ENCODE measurements at places on chromosomes 12 and 14.

DNA sequence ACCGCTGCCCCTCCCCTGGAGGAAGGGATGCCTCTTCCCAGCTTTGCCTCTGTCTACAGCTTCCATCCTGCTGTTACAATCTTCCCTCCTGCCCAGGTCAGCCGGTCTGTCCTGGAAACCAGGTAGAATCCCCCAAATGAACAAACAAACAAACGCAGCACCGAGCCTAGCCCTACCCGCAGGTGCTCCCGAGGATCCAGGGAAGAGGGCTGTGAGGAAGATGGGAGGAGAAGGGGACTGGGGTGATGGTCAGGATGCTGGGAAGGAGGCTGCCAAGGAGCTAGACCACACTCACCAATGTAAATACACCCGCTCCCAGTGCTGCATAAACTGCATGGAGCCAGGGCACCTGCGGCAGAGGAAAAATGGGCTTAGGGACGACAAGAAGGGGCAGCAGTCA lies 16.6 kb downstream of the FAIM2 start:
- no peak for DNase-seq

GRCh38 chr14:106396999-106397398 lies 870.6 kb downstream of the TMEM121 start:
- no peak for DNase-seq

DNA sequence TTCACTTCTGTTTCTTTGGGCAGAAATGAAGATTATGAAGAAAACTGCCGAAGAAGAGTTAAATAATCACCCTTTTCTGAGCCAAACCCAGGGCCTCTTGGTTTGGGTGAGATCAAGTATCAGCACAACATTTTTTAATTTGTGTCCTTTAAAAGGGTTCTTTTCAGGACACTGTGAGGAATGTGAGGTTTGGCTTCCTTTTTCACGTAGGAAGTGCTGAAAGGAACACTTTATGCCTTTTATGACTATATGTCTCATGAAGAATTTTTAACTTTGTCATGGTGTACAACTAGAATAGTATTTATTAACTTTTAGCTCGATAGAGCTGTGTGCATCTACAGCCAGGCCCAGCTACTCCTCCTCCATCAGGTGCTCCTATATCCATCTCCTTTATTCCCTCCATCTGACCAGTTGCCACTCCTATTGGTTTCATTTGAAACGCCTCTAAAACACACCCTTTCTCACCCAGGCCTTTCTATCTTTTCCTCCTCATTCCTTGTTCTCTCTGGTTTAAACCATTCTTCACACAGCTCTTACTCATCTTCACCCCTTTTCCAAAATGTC lies 103.6 kb upstream of the LRIG3 start:
- DNase-seq: no peak

- no peak for DNase-seq
Observed at GRCh38 chr14:64061115-64061514, 208.3 kb downstream of the SYNE2 start.

- no peak for DNase-seq
Observed at GRCh38 chr14:30085943-30086342, 158.3 kb upstream of the PRKD1 start.

DNA sequence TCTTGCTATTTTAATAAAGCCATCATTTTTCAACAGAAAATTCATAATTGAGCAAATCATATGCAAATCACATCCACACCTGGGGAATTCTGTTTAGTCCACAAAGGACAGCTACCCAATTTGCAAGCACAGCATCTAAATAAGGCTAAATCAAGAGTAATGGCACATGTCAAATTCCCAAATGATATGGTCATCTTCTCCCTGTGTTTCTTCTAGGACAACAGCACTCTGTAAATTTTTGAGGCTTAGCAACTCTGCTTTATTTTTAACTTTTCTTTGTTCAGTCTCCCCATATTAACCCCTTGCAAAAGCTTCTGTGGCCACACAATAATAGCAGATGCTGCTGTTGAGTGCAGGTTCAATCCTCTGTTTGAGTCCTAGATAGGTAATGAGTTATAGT lies 155.6 kb upstream of the DAAM1 start:
- no peak for DNase-seq

DNA sequence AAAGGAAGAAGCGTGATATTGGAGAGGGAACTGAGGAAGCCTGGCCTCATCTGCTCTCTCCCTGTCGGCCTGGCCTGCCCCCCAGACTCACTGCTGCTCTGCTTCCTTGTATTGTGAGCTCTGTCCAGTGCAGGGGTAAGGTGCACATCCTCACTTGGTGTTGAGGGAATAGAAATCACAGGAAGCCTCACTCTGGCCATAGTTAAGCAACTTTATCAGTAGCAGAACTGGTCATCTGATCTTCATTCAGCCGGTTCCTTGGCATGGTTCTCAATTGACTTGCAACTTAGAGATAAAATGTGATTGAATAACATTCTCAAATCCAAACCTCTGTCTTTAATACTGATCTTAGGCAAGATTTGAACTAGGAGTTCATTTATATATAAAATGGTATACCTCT lies 11.5 kb upstream of the CCDC175 start:
- no peak for DNase-seq

GRCh38 chr12:2283916-2284315 lies 231.1 kb downstream of the CACNA1C start:
- DNase-seq: no peak

- DNase-seq: no peak
Observed at GRCh38 chr12:67671892-67672291, 23.3 kb downstream of the DYRK2 start.

DNA sequence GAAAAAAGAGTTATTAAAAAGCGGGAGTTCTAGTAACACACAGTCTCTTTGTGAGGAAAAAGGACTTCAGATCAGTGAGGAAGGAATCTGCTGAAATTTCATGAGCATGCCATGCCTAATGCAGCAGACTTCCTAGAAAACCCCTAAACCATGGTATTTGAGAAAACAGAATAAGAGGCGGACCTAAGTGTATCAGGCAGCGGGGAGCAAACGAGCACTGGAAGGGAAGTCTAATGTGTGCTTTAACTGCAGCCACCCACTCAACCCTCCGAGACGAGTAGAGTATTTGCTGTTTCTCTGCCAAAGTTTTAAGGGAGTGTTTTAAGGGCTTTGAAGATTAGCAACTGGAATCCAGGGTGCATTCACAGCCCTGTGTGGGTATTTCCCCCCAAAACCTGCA lies 36.5 kb downstream of the ACADS start:
- DNase-seq: no peak

GRCh38 chr14:55097881-55098560 lies 31.0 kb upstream of the LGALS3 start:
- DNase-seq: no peak

GRCh38 chr12:74514098-74514872 lies 23.4 kb upstream of the ATXN7L3B start:
- DNase-seq: no peak

DNA sequence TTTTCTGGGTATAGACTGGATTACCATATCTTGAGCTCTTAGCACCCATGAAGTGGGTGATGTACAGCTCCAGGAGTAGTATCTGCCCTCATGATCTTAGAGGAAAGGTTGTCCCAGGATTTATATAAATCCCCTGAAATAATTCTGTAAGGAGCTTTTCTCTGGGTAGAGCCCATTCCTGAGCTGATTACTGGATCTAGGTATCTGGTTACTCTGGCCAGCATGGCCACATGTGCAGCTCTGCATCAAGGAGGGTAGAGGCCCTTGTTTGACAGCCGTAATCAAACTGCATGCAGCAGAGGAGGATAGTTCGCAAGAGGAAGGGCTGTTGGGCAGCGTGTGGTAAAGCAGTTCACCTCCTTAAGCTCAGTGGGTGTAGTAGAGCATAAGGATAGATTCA lies 8.5 kb downstream of the COX14 start:
- no peak for DNase-seq

GRCh38 chr14:71403656-71404055 lies 496.4 kb downstream of the PCNX1 start:
- no peak for DNase-seq

DNA sequence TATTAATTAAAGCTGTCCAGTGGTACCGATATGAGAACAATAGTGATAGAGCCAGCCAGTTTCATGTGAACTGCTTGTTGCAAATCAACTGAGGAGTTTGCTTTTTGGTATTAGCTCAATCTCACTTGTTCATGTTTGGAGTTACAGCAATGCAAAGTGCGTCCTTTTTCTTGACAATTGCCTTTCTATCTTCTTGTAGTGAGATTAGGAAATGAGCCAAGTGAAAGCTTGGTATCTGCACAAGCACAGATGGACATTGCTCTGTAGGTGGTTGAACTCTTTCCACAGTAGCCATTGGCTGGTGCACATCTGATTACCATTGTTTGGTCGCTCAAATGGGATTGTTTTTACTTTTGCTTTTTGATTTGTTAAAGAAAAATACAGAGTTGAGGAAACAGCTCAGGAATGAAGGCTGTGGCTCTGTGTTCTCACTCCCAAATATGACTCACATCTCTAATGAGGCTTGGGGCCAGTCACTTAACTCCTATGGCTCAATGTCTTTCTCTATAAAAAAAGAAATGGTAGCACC lies 241.4 kb downstream of the BMP4 start:
- DNase-seq: no peak

- no peak for DNase-seq
Observed at GRCh38 chr14:105389534-105389933, 8.8 kb upstream of the TEX22 start.

GRCh38 chr14:86020841-86021240 lies 490.9 kb downstream of the FLRT2 start:
- no peak for DNase-seq

GRCh38 chr14:52078095-52078531 lies 9.3 kb upstream of the NID2 start:
- no peak for DNase-seq

- no peak for DNase-seq
Observed at GRCh38 chr12:120855823-120856588, 48.2 kb downstream of the SPPL3 start.

- no peak for DNase-seq
Observed at GRCh38 chr12:78719721-78720120, 144.9 kb upstream of the SYT1 start.

GRCh38 chr14:79575032-79575431 lies 636.3 kb downstream of the DIO2 start:
- DNase-seq: no peak

GRCh38 chr12:26749781-26750180 lies 83.2 kb downstream of the ITPR2 start:
- DNase-seq: no peak

DNA sequence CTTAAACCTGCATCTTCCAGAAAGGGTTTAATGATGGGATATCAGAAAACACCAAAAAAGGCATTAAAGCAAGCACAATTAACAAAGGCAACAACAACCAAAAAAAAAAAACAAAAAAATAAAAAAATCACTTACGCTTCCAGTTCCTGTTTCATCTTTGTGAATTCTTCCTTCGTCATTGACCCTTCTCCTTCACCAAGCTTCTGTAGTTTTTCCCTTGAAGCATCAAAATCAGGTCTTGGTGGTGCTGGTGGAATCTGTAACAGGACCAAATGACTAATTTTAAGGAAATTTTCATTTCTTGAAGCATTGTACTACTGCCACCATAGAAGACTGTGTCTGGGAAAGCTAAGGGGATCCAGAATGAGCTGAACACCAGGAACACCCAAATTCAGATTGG lies 24.5 kb downstream of the SNX6 start:
- DNase-seq: no peak

DNA sequence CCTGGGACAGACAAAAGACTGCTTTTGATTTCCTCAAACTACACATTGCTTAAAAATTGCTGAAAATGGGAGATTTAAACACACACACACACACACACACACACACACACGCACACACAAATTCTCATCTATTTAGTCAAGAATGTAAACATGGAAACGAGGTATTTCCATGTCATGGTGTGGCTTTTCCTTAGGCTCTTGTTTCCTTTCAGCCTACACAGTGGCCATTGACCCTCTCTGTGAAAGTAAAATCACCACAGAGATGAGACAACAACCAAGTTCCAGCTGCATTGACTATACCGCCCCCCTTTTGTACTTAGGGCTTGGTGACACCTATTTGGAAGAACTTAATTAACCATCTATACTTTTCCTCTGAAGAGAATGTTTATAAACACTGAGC lies 41.9 kb downstream of the TTC8 start:
- peak; percentile 1 for DNase-seq

- DNase-seq: no peak
Observed at GRCh38 chr12:103865151-103865730, 24.2 kb upstream of the NT5DC3 start.

- no peak for DNase-seq
Observed at GRCh38 chr12:3016191-3016590, 57.0 kb downstream of the TEAD4 start.

DNA sequence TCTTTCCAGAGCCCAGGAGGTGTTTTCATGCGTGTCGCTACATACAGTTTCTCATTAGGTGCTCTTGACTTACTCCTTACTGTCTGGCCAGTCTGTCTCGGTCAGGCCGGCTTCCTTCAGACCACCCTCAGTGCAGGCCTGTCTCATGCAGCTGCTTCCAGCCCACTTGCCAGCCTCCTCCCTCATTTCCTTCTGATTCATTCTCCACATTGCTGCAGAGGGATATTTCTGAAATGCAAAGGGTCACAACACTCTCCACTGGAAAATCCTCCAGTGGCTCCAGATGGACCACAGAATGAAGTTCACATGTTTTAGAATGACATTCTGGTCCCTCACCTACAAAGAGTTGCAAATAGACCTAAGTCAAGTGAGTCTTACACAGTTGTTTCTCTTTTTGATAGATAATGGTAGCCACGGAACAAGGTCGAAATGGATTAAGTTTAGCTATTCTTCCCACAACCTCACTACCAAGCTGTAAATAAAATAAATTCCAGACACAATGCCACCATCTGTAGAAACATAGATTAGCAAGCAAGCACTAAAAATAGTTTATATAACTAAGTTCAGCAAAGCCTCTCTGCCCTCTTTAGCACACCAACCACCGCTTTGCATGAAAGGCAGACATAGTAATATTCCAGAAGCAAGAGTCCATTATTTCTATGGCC lies 146.9 kb downstream of the ESR2 start:
- no peak for DNase-seq
